NCI-H1436 treated with DMSO at 0.1 percent for 48 hours (cell line): ENCODE measurements at places on chromosomes 4 and X.

DNA sequence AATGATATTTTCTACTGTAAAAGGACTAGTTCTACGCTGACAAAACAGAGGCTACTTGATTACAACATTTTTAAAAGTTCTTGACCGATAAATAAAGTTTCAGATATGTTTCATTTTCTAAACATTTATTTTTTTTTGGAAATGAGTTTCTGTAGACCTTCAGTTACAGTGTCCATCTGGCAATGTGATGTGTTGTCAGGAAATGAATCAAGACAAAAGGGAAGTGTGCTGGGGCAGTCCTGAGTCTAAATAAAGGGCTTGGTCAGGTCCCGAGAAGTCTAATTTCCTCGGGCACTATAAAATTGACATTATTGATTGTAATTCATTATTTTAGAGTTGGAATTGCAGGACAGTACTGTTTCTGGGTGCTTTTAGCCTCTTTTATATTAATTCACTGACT is 57.0 kb upstream of the FTHL17 start:
- no peak for DNase-seq

DNA sequence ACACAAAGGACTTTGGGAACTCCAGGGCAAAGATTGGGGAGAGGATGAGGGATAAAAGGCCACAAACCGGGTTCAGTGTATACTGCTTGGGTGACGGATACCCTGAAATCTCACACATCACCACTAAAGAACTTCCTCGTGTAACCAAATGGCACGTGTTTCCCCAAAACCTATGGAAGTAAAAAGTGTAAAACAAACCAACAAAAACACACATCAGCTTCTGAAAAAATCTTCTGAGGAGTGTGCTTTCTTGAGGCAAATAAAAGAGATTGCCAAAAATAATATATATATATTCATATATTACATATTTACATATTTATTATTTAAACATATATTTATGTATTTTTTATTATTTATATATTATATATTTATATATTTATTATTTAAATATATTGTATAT is 3.9 kb downstream of the P2RY8 start:
- DNase-seq: no peak

DNA sequence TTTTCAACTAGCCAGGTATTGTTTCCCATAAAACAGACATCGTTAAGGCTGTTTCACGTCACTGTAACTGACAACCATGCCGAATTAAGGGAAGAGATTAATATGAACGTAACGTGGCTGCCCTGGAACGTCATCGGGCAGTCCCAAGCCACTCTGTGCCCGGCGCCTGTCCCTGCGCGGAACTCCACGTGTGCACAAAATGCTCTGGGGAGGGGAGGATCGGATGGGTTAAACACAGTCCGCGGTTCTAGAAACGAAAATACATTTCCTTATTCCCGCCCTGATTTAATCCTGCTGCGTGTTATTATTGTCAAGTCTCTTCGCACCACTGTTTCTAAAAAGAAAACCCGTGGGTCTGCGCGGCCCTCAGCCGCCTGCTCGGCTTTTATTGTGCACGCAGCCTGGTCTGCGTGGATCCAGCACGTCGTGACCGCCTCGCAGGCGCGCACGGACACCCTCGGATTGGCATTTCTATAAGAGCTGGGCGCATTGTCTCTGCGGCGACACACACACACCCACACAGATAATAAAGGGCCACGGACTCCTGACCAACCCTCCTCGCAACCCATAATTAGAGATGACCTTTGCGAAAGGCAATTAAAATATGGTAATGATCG is 69.6 kb upstream of the BCOR start:
- no peak for DNase-seq

DNA sequence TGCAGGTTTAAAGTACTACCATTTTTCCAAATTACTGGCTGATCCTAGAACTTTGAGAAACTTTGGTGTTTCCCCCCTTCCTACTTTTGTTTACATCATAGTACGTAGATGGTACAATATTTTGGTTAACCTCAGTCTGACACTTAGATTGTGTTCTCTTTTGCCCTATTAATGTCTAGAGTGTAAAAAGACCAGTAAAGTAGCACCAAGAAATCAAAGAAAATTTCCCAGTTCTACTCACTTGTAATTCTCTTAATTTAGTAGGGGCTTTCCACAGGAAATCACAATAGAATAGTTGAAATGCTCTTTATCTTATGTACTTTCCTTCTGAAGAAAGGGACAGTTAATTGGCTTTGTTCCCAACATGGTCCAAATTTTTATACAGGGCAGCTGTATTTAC is 51.6 kb downstream of the NFKB1 start:
- DNase-seq: no peak

DNA sequence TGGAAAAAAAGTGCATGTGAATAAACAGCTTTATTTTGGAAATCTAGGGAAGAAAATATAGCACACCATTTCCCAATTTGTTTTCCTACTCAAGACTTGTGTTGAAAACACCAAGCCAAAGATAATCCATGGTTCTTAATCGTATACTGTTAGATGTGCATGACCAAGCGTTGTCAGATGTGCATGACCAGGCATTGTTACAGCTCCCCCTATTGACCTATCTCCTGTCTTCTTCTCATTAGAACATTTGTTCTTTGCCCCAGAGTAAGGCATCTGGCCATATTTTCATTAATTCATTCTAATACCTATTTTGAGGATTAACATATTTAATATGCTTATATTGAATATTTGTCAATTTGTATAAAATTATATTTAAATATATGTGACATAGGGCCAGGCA is 14.4 kb upstream of the VCX start:
- DNase-seq: no peak

GRCh38 chrX:65932173-65933084 is 107.5 kb downstream of the VSIG4 start:
- no peak for DNase-seq
